ENCODE measurements at places on chromosomes 13 and 19. TPM values are rescaled to one million over a fixed set of nuclear protein-coding genes. Genes with fewer than 3 reads are reported as not detected.

- peak; percentile 90 for DNase-seq
Observed at GRCh38 chr13:79779761-79780160, 298.8 kb downstream of the NDFIP2 start.

GRCh38 chr13:45004096-45004495, 14.8 kb downstream of the GPALPP1 start:
- DNase-seq: no peak

DNA sequence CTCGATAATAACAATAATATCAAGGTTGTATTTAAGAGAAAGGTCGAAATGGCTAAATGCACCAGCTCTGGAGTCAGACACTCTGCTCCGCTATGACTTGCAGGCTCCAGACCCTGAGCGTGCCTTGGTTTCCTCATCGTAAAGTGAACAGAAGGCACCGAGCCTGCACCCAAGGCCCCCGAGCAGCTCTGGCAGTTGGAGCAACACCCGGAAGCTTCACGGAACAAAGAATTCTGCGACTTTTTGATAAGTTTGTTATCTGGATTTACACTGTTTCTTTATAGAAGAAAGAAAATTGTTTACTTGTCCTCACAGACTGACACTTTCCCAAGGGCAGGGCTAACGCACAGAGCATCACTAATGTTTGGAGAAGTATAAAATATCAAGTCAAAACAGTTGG, 4.4 kb downstream of the GRTP1 start:
- DNase-seq: no peak

DNA sequence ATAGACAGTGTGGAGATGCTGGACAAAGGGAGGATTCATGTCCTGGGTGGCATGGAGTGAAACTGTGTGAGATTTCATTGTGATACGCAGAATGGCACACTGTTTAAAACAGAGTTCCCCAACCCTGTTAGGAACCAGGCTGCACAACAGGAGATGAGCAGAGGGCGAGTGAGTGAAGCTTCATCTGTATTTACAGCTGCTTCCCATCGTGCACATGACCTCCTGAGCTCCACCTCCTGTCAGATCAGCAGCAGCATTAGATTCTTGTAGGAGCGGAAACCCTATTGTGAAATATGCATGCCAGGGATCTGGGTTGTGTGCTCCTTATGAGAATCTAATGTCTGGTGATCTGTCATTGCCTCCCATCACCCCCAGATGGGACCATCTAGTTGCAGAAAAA, 72.5 kb downstream of the RAP2A start:
- DNase-seq: peak; percentile 15

- DNase-seq: no peak
Observed at GRCh38 chr19:46718157-46718933, 1.4 kb upstream of the PRKD2 start.

DNA sequence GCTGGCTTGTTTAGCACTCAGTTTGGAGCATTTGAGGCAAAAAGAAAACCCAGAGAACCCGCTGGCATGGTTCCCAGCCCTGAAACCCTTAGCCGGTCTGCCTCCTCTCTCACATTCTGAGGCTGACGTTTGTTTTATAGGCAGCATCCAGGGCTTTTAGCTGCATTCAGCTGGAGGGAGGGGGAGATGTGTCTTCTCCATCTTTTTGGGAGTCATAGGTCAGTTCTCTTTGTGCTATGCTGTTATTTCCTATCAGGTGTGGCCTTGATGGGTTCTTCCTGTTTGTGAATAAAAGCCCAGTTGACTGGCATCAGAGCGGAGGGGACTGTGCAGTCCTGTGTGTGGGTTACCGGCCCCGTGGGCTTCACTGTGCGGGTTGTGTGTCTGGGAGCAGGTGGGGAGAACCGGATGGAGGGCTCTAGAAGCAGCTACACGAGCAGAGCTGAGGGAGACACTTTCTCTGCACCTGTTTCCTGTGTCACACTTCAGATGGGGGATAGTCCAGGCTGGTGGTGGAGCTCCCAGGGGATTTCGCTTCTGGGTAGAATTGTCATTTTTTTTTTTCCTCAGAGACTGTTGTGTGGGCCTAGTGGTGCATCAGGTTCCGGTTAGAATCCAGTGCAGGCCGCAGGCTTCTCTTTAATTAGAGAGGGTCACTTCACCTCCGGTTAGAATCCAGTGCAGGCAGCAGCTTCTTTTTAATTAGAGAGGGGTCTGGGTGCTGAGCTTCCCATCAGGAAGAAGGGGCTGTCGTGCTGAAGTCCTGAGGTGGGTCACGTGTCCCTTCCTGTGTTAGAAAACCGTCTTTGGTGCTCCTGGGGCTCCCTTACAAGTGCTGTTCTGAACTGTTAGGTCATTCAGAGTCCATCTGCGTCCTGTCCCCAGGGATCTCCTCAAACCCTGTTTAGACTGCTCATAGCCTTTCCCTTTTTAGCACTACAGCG, 69.6 kb downstream of the ARHGEF7 start:
- DNase-seq: peak; percentile 33

DNA sequence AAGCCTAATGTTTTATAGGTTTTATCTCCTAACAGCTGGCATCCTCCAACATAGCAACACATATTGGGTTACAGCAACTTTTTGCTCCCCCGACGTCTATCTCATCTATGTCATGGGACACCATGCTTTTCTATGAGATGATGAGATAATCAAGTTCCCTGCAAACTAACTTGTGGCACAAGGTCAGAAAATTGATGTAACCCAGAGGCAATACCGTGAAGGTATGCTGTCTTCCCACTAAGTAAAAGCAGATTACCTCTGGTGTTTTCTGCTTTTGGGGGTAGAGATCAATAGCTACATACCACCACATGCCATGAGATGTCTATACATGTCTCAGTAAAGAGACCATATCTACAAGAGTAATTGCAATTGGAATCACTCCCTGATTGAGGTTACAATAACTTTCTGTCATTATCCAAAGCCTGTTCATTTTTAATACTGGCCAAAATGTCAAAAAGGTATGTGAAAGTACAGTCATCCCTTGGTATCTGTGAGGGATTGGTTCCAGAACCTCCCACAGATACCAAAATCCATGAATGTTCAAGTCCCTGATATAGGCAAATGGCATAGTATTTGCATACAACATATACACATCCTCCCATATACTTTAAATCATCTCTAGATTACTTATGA, 131.3 kb downstream of the CYSLTR2 start:
- peak; percentile 82 for DNase-seq

GRCh38 chr13:104111031-104111430, 1044.8 kb upstream of the SLC10A2 start:
- DNase-seq: no peak

- DNase-seq: peak; percentile 45
Observed at GRCh38 chr13:48333976-48334375, 30.4 kb downstream of the RB1 start.

DNA sequence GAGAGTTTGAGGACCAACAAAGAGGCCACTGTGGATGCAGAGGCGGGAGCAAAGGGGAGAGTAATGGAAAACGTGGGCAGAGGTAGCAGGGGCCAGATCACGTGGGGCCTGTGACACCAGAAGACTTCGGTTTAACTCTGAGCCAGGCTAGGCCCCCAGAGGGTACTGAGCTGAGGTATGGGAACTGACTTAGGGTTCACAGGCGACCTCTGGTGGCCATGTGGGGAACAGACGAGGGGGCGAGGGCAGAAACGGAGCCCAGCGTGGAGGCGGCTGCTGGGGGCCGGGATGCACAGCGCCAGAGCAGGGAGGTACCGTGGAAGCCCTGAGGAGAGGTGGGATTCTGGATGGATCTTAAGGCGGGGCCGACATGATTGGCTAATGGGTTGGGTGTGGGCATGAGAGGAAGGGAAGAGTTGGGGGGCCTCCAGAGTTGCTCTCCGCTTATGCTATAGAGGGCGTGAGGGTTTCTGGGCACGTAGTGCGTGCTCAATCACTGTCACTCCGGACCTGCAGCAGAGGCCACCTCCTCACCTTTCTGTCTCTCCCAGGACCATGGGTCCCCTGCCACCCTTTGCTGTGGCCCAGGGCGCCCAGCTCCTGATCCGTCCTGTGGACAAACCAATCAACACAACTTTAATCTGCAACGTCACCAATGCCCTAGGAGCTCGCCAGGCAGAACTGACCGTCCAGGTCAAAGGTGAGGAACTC, 13.7 kb downstream of the PVR start:
- peak; percentile 83 for DNase-seq

DNA sequence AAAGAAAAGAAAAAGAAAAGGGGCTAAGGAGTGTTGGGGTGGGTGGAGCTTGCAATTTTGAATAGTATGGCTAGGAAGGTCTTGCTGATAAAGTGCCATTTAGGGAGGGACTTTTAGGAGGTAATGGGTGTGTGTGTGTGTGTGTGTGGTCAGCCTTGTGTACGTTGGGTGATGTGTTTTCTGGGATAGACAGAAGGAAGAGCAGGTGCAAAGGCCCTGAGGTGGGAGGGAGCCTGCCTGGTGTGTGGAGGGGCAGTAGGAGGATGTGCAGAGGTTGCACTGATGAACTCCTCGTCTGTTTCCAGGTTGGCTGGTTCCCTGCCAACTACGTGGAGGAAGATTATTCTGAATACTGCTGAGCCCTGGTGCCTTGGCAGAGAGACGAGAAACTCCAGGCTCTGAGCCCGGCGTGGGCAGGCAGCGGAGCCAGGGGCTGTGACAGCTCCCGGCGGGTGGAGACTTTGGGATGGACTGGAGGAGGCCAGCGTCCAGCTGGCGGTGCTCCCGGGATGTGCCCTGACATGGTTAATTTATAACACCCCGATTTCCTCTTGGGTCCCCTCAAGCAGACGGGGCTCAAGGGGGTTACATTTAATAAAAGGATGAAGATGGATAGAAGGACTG, 30.5 kb upstream of the ADGRE1 start:
- no peak for DNase-seq

KLK1 gene
- not detected for total RNA-seq

NLRP7 gene
- not detected for total RNA-seq

KMT2B gene
- total RNA-seq: 14.9 TPM

ZNF579 gene
- 7.9 TPM for total RNA-seq

DCT gene
- total RNA-seq: under 0.01 TPM
